H9 (cell line): ENCODE measurements at places on chromosomes 13 and 19.
A peak's percentile ranks its signal among the peaks of the same experiment; 100 is the strongest.

DNA sequence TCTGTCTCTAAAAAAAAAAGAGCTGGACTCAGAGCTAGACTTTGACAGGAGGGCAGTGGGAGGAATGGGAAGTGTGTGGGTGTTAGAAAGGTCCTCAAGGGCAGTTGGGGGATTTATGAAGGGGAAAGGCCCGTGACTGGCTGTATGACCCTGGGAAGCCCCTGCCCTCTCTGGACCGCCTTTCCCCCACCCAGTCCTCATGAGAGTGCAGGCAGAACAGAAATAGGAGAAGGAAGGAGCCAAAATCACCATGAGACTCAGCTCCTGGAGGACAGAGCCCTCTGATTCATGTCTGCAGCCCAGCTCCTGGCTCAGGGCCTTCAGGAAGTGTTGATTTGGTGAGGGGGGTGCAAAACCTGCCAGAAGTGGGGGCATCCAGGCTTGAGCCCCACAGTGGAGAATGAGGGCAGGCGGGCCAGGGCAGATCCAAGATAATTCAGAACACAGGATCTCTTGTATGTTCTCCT lies 8.7 kb upstream of the SMG9 start:
- no peak for DNase-seq
- H3K4me3 ChIP-seq, result no peak overlapping the region
- H3K27ac ChIP-seq, result no peak overlapping the region
- H3K36me3 ChIP-seq, result no peaks in the 10 kb centered on the region
- H3K27me3 ChIP-seq, result no peaks in the 10 kb centered on the region

DNA sequence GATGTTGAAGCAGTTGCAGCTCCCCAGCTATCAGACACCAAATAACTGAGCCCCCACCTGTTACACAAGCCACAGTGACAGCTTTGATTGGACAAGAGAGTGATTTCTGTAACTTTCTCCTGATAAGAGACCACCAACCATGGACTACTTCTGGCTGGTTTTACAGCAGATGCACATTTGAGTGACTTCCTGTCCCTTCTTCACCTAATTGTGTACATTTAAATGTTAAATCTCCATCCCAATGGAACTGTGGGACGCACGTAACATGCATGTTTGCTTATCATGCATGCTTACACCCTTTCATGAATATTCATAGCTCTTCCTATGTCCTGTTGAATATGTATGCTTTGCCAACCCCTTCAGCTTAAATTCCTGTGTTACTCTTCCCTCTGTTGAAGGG lies 6.0 kb upstream of the TNFSF11 start:
- H3K4me3 ChIP-seq, result no peak overlapping the region
- H3K4me1 ChIP-seq, result peaks cover 8% of the 10 kb centered on the region; the same call in 1 of the 2 replicates
- no peak overlapping the region for H3K27ac ChIP-seq
- H3K36me3 ChIP-seq, result peaks cover 25% of the 10 kb centered on the region
- no peaks in the 10 kb centered on the region for H3K27me3 ChIP-seq

DNA sequence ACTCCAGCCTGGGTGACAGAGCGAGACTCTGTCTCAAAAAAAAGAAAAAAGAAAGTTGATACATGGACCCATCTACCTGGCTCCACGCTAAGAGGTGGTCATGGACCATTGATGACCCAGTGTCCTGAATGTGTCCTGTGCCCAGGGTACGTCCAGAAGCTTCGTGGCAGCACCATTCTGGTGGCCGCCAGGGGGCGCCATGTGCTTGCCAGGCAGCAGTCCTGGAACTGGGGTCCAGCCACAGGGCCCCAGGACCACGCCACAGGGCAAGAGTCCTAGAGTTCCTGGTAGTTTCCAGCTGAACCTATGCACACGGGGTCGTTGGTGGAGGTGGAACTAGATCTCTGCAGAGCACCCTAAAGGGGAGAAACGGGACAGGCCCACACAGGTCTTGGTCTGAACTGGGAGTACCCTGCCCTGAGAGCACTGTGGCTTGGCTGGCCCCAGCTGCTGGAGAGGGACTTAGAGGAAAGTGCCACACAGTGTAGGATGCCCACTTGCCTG lies 19.9 kb upstream of the FBXO27 start:
- DNase-seq, result peak; percentile 87
- H3K36me3 ChIP-seq, result no peaks in the 10 kb centered on the region
- H3K27ac ChIP-seq, result no peak overlapping the region
- no peaks in the 10 kb centered on the region for H3K4me1 ChIP-seq

GRCh38 chr19:15371119-15371518 lies 8.5 kb downstream of the AKAP8 start:
- H3K4me3 ChIP-seq, result no peak overlapping the region
- no peak for DNase-seq
- no peak overlapping the region for H3K27ac ChIP-seq
- no peaks in the 10 kb centered on the region for H3K27me3 ChIP-seq

- H3K27me3 ChIP-seq, result no peaks in the 10 kb centered on the region
- H3K4me3 ChIP-seq, result peak overlapping the region; percentile 81
- H3K27ac ChIP-seq, result no peak overlapping the region
- H3K36me3 ChIP-seq, result peaks cover 20% of the 10 kb centered on the region
Observed at GRCh38 chr19:13834244-13835069, 39.2 kb downstream of the ZSWIM4 start.

GRCh38 chr13:80921541-80921940 lies 580.6 kb upstream of the SPRY2 start:
- H3K27me3 ChIP-seq, result no peaks in the 10 kb centered on the region
- DNase-seq, result no peak
- no peak overlapping the region for H3K27ac ChIP-seq
- no peaks in the 10 kb centered on the region for H3K4me1 ChIP-seq

GRCh38 chr19:43450545-43450997 lies 14.8 kb downstream of the LYPD3 start:
- no peaks in the 10 kb centered on the region for H3K27me3 ChIP-seq
- H3K4me1 ChIP-seq, result no peaks in the 10 kb centered on the region
- H3K4me3 ChIP-seq, result no peak overlapping the region
- no peak overlapping the region for H3K27ac ChIP-seq
- no peak for DNase-seq

GRCh38 chr19:53504885-53505284 lies 33.1 kb upstream of the ZNF331 start:
- no peaks in the 10 kb centered on the region; the same call in 1 of the 2 replicates for H3K4me1 ChIP-seq
- H3K36me3 ChIP-seq, result no peaks in the 10 kb centered on the region; the same call in 2 of the 3 replicates
- no peak for DNase-seq
- no peaks in the 10 kb centered on the region for H3K27me3 ChIP-seq
- no peak overlapping the region for H3K4me3 ChIP-seq

- DNase-seq, result no peak
- no peak overlapping the region for H3K27ac ChIP-seq
- H3K4me3 ChIP-seq, result no peak overlapping the region
- no peaks in the 10 kb centered on the region; the same call in 1 of the 2 replicates for H3K4me1 ChIP-seq
- H3K36me3 ChIP-seq, result no peaks in the 10 kb centered on the region
- no peaks in the 10 kb centered on the region for H3K27me3 ChIP-seq
Observed at GRCh38 chr13:27309967-27310598, 39.5 kb downstream of the RASL11A start.

DNA sequence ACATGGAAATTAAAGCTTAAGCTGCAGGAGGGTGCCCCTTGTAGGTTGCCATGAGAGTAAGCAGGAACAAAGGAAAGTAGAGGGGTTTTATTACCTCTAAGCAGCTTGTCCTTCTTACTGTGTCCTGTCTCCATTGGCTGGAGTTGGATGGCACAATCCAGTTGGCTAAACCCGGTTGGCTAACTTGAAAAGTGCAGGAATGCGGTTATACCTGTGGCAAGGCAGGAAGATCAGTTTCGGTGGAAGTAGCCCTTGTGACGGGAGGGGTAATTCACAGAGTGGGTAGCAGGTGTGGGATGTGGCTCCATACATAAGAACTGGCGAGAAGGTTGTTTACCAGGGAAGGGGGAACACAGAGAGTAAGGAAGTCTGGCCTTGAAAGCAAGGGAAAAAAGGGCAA lies 3.2 kb downstream of the ZNF726 start:
- peaks cover 10% of the 10 kb centered on the region for H3K36me3 ChIP-seq
- H3K4me1 ChIP-seq, result no peaks in the 10 kb centered on the region; the same call in 1 of the 2 replicates
- H3K27me3 ChIP-seq, result no peaks in the 10 kb centered on the region
- H3K27ac ChIP-seq, result no peak overlapping the region
- no peak for DNase-seq

DNA sequence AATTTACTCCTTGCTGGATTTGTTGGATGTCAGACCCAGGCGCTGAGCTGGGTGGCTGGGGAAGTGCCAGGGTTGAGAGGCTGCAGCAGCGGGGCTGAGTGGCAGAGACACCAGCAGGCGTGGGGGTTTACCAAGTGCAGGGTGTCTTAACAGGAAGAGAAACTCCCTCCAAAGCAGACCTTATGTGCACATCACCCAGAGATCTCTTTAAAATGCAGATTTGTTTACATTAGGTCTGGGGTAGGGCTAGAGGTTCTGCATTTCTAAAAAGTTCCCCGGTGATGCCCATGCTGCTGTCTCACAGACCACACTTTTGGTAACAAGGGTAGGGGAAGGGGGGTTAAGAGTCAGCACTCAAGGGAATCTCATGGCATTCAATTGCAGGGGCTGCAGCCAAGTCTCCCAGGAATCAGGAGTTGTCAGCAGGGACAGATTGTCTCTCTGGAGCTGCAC lies 80.7 kb upstream of the OLFM4 start:
- no peak overlapping the region for H3K27ac ChIP-seq
- H3K4me3 ChIP-seq, result no peak overlapping the region
- no peaks in the 10 kb centered on the region; the same call in 1 of the 2 replicates for H3K27me3 ChIP-seq
- H3K36me3 ChIP-seq, result no peaks in the 10 kb centered on the region
- peaks cover 9% of the 10 kb centered on the region for H3K4me1 ChIP-seq

DNA sequence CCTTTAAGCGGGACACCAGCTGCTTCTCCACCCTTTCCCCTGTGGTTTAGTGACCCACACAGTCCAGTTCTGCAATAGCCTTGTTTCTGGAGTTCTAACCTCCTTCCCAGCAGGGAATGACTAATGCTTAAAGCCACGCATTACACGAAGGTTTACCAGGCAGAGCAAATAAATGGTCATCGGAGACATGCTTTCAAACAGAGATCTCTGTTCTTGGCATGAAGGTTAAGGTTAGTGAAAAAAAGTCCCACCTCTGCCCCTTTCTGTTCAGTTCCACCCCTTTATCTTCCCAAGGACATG lies 25.3 kb upstream of the MEDAG start:
- DNase-seq, result no peak
- no peaks in the 10 kb centered on the region for H3K4me1 ChIP-seq
- no peak overlapping the region for H3K27ac ChIP-seq

DNA sequence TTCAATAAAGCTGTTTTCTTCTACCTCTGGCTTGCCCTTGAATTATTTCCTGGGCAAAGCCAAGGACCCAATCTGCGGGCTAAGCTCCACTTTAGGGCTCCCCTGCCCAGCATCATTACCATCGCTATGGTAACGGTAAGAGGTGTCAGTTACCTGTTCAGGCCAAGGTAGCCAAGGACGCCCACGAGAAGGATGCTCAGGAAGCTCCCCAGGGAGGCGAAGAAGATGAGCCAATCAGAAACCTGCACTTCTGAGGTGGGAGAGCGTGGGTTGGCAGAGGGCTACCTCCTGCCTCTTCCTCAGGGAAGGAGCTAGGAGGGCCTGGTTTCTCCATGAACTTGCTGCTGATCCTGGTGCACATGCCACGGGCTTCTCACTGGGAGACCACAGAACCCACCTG lies 24.7 kb downstream of the IL12RB1 start:
- DNase-seq, result no peak
- no peaks in the 10 kb centered on the region for H3K4me1 ChIP-seq
- H3K27ac ChIP-seq, result no peak overlapping the region
- H3K27me3 ChIP-seq, result no peaks in the 10 kb centered on the region
- no peaks in the 10 kb centered on the region for H3K36me3 ChIP-seq

DNA sequence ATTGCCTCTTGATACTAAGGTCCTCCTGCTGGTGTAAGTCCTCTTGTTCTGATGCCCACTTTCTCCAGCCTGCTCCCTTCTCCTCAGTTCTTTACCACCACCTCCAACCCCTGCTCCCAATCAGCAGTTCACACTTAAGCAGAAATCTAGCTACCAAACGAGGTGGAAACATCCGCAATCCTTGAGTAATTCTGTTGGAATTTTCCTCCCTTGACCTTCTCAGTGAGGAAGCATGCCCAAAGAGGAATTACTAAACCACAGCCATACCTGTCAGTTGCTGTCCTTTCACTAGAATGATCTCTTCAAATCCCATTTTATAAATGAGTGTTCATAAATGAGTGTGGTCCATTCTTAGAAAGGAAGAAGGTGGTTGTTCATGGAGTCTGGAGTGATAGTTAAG lies 289.9 kb downstream of the DACH1 start:
- no peak overlapping the region for H3K4me3 ChIP-seq
- no peaks in the 10 kb centered on the region for H3K4me1 ChIP-seq
- no peak overlapping the region for H3K27ac ChIP-seq
- H3K27me3 ChIP-seq, result no peaks in the 10 kb centered on the region
- no peaks in the 10 kb centered on the region for H3K36me3 ChIP-seq

DNA sequence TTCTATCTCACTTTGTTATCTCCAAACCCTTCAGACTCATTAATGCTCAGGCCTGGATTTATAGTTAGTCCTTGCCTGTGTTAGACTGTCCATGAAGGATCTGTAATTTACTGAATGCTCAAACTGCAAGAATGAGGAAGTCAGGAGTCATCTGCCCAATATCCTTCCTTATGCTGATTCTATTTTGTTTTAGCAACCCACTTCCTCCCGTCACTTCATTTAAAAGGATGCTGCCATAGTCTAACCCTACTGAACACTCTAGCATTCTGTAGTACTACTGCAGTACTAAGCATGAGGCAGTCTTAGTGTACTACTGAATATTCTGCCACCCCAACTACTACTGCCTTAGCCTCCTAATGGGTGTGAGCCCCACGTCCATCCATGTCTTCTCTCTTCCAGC lies 1.5 kb downstream of the FCAR start:
- DNase-seq, result no peak
- peaks cover 10% of the 10 kb centered on the region; the same call in 1 of the 2 replicates for H3K36me3 ChIP-seq
- H3K4me3 ChIP-seq, result no peak overlapping the region
- peak overlapping the region; percentile 33 for H3K27ac ChIP-seq
- no peaks in the 10 kb centered on the region for H3K4me1 ChIP-seq

DNA sequence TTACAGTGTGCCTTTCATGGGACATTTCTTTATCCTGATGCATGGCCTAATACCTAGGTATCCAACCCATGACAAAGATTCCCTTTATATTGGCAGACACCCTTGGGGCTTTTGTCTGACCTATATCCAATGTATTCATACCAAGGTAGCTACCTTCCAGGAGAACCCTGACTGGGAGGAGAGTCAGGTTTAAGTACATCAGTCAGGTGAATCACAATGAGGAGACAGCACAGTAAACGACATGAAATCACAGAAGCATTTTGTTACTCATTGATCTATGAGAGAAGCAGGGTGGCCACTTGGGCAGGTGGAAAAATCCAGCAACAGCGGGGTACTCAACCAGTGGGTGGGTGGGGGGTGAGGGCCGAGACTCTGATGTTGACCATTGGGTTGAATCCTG lies 527.4 kb upstream of the ATXN8OS start:
- DNase-seq, result no peak
- no peaks in the 10 kb centered on the region; the same call in 2 of the 3 replicates for H3K36me3 ChIP-seq
- no peaks in the 10 kb centered on the region; the same call in 1 of the 2 replicates for H3K4me1 ChIP-seq
- H3K27me3 ChIP-seq, result no peaks in the 10 kb centered on the region; the same call in 1 of the 2 replicates
- no peak overlapping the region for H3K4me3 ChIP-seq
- H3K27ac ChIP-seq, result no peak overlapping the region

GRCh38 chr13:46170687-46171086 lies 11.3 kb downstream of the LCP1 start:
- no peaks in the 10 kb centered on the region for H3K27me3 ChIP-seq
- no peaks in the 10 kb centered on the region for H3K36me3 ChIP-seq
- no peak overlapping the region for H3K27ac ChIP-seq
- H3K4me3 ChIP-seq, result no peak overlapping the region

- H3K4me3 ChIP-seq, result no peak overlapping the region
- no peak overlapping the region for H3K27ac ChIP-seq
- H3K4me1 ChIP-seq, result no peaks in the 10 kb centered on the region
- DNase-seq, result peak; percentile 88
- H3K27me3 ChIP-seq, result no peaks in the 10 kb centered on the region
Observed at GRCh38 chr19:48970923-48971395, 5.8 kb downstream of the FTL start.

GRCh38 chr13:112586334-112586960 lies 1.5 kb downstream of the TUBGCP3 start:
- H3K27ac ChIP-seq, result no peak overlapping the region
- no peaks in the 10 kb centered on the region for H3K27me3 ChIP-seq
- no peak for DNase-seq
- H3K4me1 ChIP-seq, result no peaks in the 10 kb centered on the region
- peaks cover 3% of the 10 kb centered on the region for H3K36me3 ChIP-seq
- peak overlapping the region; percentile 94 for H3K4me3 ChIP-seq
